CD4-positive, alpha-beta T cell (primary cell): ENCODE measurements at places on chromosomes 16 and 17.

- DNase-seq, result peak; percentile 80
Measured at GRCh38 chr16:89556750-89557689, 3.5 kb upstream of the RPL13 start.

GRCh38 chr17:30933966-30934365 is 12.2 kb downstream of the ADAP2 start:
- no peak for DNase-seq

GRCh38 chr17:47184681-47185080 is 4.4 kb downstream of the CDC27 start:
- DNase-seq, result no peak

DNA sequence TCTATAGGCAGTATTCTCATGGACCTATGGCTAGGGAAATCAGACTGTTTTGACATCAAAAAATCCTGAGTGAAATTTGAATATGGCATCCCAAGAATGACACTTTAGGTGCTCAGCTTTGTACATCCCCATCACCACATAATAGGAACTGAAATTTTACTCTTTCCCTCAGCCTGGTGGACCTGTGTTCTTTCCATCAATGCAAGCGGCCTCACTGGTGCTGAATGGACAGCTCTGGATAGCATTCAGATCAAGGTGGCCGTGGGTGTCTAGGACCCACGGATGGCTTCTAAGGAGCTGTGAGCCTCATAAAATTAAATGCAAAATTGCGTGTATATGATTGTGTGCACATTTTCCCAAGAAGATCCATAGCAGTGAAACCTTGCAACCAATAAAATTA is 152.6 kb downstream of the MAP2K6 start:
- DNase-seq, result no peak

- DNase-seq, result no peak
Measured at GRCh38 chr16:89035669-89036570, 57.7 kb upstream of the ACSF3 start.

- no peak for DNase-seq
Measured at GRCh38 chr17:12619459-12620199, 46.1 kb upstream of the MYOCD start.

DNA sequence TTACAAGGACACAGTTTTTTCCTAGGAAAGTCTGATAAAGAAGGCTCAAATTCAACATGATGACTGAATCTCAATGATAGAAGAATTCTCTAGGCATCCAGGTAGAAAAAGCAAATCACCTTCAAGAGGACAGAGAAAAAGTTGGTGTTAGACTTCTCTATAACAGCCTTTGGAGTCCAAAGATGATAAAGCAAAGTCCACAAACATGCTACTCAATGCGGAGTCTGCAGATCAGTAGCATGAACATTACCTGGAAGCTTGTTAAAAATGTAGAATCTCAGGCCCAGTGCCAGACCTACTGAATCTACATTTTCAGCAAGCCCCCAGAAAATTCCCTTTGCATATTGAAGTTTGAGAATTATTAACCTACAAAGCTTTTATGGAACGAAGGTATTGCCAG is 41.4 kb upstream of the MAP2K6 start:
- DNase-seq, result no peak

- DNase-seq, result no peak
Measured at GRCh38 chr17:66524877-66525276, 222.5 kb downstream of the PRKCA start.

GRCh38 chr17:55925440-55925839 is 174.6 kb downstream of the PCTP start:
- DNase-seq, result no peak

DNA sequence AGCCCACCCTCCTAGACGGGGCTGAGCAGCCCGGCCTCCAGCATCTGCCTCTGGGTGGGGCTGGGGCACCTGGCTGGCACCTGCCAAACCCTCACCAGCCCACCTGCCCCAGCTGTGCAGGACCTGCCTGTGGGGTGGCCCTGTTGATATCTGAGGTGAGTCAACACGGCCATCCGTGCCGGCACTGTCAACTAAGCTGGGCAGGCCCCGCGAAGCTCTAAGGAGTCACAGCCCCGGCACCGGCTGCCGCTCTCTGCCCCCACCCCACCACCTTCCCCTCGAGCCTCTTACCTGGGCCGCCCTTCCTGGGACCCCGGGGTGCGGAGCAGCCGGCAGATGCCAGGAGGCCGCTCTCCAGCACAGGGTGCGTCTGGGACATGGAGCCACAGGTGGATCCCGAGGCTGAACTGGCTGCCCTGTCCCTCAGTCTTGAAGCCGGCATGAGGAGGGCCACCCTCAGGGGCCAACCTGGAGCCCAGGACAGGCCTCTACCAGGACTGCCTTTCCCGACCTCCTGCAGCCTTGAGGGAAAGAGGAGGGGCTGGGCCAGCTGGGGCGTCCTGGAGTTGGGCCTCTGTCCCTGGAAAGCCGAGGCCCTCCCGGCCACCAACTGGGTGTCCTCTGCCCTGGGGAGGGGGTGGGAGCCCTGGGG is 515 bp downstream of the CBFA2T3 start:
- no peak for DNase-seq

GRCh38 chr16:72073560-72074230 is 10.7 kb downstream of the HPR start:
- DNase-seq, result no peak

- DNase-seq, result no peak
Measured at GRCh38 chr17:30832438-30833124, 815 bp downstream of the ATAD5 start.

- no peak for DNase-seq
Measured at GRCh38 chr16:2236337-2237101, at the start of gene DNASE1L2. DNASE1L2 (plus strand) TSS chr16:2236444; CDS start chr16:2236817, 373 bp downstream.

DNA sequence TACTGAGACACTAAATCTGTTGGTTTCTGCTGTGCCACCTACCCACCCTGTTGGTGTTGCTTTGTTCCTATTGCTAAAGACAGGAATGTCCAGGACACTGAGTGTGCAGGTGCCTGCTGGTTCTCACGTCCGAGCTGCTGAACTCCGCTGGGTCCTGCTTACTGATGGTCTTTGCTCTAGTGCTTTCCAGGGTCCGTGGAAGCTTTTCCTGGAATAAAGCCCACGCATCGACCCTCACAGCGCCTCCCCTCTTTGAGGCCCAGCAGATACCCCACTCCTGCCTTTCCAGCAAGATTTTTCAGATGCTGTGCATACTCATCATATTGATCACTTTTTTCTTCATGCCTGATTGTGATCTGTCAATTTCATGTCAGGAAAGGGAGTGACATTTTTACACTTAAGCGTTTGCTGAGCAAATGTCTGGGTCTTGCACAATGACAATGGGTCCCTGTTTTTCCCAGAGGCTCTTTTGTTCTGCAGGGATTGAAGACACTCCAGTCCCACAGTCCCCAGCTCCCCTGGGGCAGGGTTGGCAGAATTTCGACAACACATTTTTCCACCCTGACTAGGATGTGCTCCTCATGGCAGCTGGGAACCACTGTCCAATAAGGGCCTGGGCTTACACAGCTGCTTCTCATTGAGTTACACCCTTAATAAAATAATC is 14.6 kb downstream of the STH start:
- DNase-seq, result no peak

GRCh38 chr17:45021607-45022287 is 29.7 kb downstream of the DCAKD start:
- peak; percentile 81 for DNase-seq

GRCh38 chr16:87332150-87332549 is 15.0 kb upstream of the C16orf95 start:
- DNase-seq, result no peak

DNA sequence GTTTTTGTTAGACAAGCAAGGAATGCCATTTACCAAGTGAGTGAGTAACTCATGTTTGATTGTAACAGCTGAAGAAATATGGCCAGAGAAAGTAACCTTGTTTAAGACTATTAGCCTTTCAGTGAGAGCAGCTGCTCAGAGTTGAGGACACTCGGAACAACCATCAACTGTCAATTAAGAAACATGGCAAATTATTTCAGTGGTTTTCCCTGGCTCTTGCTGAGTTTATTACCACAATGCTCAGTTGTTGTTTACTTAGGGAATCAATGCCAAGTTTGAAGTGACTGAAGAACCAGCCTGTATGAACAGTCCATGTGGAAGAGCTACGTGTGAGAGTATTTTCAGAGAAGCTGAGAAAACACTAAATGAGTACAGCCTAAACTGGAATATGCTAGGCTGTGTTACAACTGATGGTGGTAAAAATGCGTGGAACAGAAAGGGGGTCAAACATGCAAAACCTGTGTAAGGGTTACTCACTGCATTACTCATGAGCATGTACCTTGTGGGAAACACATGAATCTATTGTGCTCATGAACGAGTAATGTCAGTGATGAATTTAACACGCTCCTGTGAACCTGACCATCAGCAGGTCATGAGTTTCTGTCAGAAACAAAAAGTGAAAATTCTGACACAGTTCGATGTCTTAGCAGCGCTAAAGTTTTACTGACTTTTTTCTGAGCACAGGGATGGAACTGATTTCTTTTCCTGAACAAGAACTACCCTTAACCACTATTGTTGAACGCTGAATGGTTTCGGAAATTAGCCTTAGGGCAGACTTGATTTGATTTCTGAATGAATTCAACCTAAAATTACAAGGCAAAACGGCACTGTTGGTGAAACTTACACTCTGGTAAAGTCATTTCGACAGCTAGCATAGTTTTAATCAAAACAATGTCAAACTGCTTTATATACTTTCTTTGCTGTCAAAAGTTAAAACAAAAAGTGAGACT is 33.5 kb downstream of the GNA13 start:
- DNase-seq, result no peak

DNA sequence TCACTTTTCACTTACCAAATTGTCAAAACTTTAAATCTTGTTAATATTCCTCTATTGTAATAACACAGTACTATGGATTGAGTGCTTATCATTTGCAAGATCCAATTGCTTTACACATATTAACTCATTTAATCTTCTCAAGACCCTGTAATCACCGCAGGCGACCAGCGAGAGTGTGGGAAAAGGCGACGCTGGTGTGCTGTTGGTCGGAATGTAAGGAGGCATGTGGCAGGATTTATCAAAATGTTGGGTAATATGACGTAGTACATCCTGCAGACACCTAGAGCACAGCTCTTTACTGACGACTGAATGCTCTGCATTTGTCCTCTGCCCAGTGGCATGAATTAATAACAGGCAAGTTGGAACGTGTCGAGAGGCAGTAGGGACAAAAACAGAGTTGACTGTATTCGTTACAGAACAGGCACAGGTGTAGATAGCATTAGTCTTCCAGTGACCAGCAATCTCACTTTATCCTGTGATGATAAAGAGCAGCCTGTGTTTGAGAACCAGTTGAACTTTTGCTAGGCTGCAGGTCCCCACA is 80.3 kb downstream of the TNRC6C start:
- DNase-seq, result no peak

- DNase-seq, result peak; percentile 57
Measured at GRCh38 chr17:80260791-80261158, at the start of gene RNF213. RNF213 (plus strand) TSS chr17:80260852; CDS start chr17:80263682, 2,830 bp downstream.

DNA sequence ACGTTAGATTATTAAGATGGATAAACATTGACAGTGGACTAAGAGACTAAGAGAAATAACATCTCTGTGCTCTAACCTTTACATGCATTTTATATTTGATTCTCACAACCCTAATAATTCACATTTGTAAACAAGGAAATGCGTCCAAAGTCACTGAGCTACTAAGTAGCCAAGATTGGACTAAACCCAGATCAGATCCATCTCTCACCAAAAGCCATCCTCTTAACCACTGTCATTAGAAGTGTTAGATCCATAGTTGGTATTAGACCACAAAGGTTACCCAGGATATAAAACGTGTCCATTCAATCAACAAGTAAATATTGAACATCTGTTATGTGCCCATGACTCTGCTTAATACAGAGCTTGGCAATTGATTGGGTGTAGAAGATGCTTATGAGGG is 5.2 kb downstream of the HSD17B2 start:
- DNase-seq, result no peak

GRCh38 chr17:45052052-45052772 is 780 bp upstream of the DCAKD start:
- peak; percentile 63 for DNase-seq

GRCh38 chr17:42980766-42981397 is 517 bp downstream of the RUNDC1 start:
- DNase-seq, result peak; percentile 46

DNA sequence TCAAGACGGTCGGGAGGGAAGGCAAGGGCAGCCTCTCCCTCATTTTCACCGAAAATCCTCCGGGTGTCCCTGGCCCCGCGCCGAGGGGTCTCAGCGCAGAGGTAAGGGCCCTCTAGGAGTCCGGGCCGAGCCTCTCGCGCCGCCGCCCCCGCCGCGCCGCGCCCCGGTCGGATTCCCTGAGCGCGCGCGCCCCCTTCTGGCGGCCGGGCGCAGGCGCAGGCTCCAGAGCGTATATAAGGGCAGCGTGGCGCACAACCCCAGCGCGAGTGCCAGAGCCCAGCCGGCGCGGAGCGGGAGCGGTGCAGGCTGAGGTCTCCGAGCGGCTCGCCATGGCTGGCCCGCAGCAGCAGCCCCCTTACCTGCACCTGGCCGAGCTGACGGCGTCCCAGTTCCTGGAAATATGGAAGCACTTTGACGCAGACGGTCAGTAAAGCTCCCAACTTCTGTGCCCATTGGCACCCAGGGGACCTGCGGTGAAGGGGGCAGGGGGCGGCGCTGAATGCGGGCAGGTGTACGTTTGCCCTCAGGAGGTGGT is at the start of gene CALB2:
CALB2 (plus strand) TSS at position 260 of the 535 bp plus-strand sequence; CDS start at position 330, 70 bp downstream.
- DNase-seq, result peak; percentile 53

GRCh38 chr16:12323007-12323758 is 346.6 kb downstream of the SNX29 start:
- DNase-seq, result no peak

DNA sequence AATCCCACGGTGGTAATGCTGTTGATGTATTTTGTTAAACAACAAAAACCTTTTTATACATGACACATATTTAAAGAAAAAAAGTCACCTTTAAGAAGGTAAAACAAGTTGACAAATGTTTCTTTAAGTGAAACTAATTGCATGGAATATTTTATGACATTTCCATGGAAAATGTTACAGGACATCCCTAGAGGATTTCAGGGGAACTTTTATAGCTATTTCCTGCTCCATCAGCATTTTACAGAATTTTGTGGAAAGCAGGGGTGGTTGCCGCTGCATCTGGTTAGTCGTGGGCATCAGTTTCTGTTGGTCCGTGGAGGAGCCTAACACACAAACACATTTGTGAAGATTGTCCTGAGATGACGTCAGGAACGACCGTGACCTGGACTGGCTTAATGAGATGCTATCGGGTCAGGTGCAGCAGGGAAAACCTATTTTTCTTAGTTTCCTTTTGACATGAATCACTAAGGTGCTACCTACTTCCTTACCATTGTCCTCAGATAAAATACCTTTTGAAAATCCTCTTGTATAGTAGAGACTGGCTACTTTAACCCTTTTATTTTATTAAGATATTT is 305.1 kb downstream of the MAP2K6 start:
- no peak for DNase-seq

DNA sequence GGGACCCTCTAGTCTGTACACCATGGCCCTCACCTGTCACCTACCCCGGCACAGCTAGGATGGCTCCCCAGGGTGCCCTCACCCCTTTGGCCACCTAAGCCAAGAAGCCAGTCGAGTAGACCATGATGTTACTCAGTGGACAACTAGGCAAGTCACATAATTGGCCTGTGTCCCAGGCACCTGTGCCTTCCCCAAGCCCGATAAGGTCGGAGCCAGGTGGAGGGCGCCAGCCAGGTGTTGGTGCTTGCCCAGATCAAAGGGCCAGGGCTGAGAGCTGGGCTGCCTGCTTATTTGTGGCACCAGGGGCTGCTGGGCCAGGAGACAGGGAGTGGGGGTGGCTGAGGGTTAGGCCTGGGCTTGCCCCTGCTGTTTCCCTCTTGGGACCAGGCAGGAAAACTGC is 16.8 kb downstream of the SPNS2 start:
- DNase-seq, result no peak
